Left colon (tissue), 2 donors: ENCODE measurements at places on chromosomes 2 and 18.

DNA sequence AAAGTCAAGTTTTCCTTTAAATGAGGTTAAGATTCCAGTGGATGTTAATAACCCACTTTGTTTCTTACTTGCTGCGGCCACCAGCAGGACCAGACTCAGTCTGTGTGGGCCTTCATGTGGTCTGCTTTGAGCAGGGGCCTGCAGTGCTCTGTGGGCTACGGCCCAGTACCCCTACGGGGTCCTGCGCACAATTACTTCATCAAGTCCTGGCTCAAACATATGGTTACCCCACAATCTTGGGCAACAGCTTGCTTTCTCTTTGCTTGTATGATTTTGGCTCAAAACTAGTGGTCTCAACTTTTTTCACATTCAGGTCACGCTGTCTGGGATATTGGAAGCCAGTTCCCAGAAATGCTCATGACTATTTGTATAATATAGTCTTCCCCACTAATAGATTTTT lies 64.2 kb downstream of the PTPN2 start:
- no peak for DNase-seq

DNA sequence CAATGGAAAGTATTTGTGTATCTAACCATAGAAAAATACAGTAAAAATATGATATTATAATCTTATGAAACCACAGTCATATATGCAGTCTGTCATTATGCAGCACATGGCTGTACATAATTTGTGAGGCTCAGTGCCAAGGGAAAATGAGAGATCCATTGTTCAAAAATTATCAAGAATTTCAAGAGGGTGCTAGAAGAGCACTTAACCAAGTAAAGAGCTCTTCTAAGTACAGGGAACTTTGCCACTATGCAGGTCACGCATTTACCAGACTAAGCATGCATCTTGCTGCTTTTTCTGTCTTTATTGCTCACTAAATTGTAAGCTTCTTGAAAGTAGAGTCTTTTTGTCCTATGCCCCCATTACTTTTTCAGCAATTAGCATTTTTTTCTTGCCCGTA lies 438.0 kb downstream of the LRP1B start:
- no peak for DNase-seq

DNA sequence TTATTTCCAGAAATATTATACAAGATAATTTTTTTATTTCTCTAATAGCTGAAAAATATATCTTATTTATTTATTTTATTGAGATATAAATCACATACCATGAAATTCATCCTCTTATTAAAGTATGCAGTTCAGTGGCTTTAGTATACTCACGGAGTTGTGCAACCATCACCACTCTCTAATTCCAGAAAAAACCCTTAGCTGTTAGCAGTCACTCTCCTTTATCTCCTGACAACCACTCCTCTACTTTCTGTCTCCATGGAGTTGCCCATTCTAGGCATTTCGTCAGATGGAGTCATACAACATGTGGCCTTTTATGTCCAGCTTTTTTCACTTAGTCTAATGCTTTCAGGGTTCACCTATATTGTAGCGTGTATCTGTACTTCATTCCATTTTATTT lies 66.5 kb downstream of the TCF7L1 start:
- DNase-seq = no peak

DNA sequence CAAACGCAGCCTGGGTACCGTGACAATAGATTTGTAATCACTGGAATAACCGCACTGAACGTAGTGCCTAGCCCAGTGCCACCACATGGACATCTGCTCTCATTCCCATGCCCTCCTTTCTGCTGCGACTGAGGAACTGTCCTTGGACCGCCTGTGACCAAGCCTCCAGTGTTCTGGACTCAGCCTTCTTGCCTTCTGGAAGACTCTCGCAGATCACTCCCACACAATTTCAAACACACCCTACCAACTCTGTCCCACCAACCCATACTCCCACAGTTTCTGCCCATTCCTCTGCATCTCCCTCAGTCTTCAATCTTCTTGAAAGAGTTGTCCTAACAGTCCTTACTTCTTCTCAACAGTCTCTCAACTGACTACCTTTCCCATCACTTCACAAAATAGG lies 2.1 kb downstream of the RNF149 start:
- DNase-seq = no peak

DNA sequence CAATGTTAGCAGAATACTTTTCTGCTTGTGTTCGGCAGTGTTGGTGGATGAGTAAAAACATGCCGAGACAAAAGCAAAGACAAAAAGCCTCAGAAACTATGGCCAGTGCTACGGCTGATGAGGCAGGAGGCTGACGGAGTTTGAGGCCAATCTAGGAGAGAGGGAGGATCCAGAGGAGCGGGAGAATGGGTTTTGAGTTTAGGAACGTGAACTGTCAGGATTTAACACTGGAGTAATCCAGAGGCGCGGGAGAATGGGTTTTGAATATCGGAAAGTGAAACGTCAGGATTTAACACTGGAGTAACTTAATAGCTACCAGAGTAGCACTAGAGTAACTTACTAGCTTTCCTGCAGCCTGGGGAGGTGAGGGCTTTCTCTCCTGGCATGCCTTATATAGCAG lies 37.4 kb downstream of the LYPD6B start:
- no peak for DNase-seq

GRCh38 chr2:179532863-179533278 lies 268.2 kb upstream of the SESTD1 start:
- no peak for DNase-seq

- DNase-seq = no peak
Observed at GRCh38 chr2:45741161-45741850, 89.8 kb downstream of the PRKCE start.

DNA sequence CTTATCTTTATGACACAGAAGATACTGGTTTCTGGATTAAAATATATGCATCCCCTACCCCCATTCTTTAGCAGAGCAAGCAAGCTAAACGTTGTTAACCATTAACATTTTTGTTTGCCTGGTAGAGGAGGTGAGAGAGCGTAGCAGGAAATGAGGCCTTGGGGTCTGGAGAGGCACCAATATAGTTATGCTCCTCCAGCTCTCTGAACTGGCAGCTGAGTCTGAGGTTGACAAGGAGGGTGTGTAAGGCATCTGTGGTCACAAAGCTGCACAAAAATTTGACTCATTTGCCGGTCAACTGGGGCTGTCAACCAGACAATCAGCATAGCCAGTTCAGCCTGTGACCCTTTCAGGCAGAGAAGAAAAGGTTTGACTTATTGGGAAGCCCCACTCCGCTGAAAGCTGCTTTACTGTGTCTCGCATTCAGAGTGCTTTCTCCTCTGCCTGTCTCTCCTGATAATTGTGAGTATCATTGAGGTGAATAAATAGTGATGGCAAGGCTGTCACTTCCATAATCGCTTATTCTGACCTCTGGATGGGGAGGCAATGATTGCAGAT lies 647.5 kb upstream of the SETBP1 start:
- no peak for DNase-seq

DNA sequence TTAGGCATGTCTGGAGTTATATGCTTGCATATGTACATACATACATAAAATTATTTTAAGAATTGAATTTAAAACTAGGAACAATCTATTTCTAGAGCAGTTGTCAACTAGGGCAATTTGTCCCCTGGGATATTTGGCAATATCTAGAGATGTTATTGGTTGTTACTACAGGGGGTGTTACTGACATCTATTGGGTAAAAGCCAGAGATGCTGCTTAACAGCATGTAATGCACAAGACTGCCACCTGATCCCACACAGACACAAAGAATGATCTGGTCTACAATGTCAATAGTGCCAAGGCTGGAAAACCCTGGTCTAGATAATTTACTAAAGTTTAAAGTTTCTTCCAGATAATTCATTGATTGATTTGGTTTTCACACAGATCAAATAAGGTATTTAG lies 185.3 kb downstream of the NYAP2 start:
- DNase-seq = no peak

DNA sequence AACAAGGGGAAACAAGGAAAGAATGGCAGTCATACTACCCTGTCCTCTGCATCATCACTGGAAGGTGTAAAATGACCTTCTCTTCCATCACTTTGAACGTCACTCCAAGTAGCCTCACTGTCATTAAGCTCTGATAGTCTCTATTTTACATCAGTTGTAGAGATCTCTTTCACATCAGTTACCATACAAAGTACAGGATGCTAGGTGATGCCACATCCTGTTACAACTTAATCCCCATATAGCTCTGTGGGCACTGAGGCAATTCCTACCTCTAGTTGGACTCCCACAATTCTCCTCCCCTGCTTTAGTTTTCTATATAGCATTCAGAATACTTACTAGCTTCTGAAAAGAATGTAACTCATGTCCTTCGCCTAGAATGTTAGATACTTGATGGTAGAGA lies 55.1 kb upstream of the TTC27 start:
- DNase-seq = no peak

- no peak for DNase-seq
Observed at GRCh38 chr2:74301262-74301661, 42.0 kb downstream of the SLC4A5 start.

GRCh38 chr2:48312126-48312525 lies 217.8 kb upstream of the STON1 start:
- DNase-seq = no peak

GRCh38 chr2:237717366-237718276 lies 81.0 kb upstream of the RBM44 start:
- DNase-seq = no peak

DNA sequence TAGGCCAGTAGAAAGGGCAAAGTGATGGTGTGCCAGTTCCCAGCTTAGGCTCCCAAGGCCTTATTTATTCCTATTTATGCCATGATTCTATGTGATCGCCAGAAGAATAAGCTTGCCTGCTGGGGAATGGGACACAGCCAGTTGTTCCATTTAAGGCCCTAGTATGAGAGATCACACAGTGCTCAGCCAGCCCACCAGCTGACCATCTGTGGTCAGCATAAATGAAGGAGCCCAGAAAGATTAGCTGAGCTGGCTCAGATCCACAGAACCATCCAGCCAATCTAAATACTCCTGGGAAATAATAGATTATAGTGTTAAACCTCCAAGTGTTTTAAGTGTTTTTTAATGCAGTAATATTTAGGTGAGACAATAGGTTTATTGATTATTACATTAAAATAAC lies 12.6 kb upstream of the L3MBTL4 start:
- DNase-seq = no peak

GRCh38 chr2:186853951-186854350 lies 5.0 kb upstream of the ZSWIM2 start:
- DNase-seq = no peak

- no peak for DNase-seq
Observed at GRCh38 chr2:226208726-226209125, 590.9 kb downstream of the IRS1 start.

DNA sequence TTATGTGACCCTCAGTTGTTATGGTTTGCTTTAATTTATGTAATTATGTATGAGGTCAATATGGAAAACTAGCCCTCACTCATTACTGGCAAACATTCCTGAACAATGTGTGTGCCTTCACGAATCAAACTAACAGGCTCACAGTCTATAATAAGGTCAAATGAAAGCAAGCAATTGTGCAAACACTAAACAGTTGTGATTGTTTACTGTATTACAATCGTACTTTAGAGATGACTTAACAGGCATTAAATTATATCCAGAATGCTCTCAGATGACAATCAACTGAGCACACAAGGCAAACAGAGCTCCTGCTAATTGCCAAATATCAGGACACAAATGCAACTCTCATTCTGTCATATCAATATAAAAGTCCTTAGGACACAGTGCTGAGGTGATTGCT lies 29.5 kb downstream of the COL5A2 start:
- DNase-seq = no peak

GRCh38 chr2:10659898-10660568 lies 29.7 kb downstream of the NOL10 start:
- peak; percentile 57 for DNase-seq

- no peak for DNase-seq
Observed at GRCh38 chr2:144079803-144080202, 440.1 kb downstream of the ZEB2 start.

- DNase-seq = no peak
Observed at GRCh38 chr2:179311101-179311500, 46.5 kb upstream of the SESTD1 start.

DNA sequence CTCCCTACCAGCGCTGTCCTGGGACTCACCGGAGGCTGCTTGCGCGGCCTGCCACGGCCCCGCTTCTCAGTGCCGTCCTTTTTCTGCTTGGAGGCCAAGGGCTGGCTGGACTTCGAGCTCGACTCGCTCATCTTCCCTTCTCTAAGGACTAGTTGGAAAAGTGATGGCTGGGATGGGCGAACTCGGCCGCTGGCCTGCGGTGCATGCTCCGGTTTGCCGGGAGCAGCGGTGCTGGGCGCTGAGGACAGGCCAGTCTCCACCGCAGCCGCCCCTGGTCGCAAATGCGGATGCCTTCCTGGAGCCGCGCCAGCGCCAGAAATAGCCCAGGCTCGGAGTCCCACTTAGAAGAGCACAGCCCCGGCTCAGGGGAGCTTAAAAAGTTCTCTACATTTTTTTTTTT lies 3.1 kb downstream of the C2orf81 start:
- DNase-seq = no peak

- DNase-seq = no peak
Observed at GRCh38 chr2:114160263-114160981, 270.5 kb downstream of the ACTR3 start.

DNA sequence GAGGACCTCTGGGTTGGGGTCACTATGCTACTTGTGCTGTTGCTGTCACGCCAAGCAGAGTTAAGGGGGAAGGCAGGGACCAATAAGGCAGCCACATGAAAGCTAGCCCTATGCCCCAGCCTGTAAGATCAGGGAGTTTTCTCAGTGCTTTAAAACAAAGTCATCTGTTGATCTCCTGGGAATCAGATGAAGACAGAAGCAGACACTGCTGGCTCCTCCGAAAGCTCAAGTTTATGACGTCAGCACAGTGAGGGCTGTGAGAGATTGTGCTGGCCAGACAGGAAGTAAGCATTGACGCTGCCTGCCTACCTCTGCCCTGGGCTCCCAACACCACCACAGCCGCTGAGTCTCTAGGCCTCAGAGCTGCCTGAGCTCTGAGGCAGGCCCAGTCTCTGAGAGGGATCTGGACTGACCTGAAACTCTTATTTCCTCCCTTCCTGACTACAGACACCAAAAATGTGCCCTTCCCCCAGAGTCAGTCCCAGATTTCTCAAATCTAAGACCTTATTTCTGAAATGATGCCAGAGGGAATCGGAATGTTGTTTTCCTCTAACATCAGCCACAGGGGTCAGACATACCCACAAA lies 118.1 kb upstream of the EPAS1 start:
- peak; percentile 65 for DNase-seq

DNA sequence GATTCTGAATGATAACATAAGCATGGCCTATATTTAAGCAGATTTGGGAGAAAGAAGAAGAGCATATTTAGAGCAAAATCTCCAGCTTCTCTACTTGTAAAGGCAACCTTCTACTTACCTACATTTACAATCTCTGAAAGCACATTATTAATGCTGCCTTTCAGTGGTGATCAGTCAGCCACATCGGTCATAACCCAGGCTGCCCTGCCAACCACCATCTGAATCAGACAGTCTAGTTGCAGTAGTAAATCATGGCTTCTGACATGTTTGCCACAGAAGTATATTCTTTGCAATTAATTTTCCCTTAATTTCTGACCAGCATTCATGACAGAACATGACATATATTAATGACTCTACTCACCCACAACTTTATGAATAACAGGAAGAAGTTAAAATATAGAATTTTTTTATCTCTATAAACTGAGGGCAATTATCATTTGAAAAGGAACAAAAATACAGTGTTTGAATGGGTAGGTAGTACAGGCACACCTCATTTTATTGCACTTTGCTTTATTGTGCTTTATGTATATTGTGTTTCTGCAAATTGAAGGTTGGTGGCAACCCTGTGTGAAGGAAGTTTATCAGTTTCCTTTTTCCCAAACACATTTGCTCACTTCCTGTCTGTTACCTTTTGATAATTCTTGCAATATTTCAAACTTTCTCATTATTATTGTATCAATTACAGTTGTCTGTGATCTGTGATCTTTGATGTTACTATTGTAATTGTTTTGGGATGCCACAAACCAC lies 531.6 kb upstream of the CHAC2 start:
- DNase-seq = peak; percentile 27
